ENCODE measurements at places on chromosomes 1 and 21.

DNA sequence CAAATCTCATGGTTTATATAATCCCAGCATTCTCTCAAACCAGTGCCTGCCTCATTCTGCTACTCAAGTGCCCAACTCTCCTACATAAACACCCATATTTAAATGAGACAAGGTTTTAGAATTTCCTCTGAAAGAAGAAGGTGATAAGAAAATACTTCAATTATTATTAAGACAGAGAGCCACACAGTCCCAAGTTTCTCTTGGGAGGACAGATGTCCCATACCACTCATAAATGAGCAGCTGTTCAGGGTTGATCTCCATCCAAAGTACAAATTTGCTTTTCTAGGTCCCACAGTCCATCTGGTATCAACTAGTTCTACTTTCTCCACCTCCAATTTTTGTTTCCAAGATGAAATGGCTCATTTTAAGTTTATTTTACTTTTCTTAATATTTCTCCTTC, 11.3 kb downstream of the DCAF8 start:
- no peak for DNase-seq

GRCh38 chr21:31733551-31734149, 1.7 kb upstream of the SCAF4 start:
- no peak for DNase-seq

- DNase-seq, result peak; percentile 55
Measured at GRCh38 chr21:38948377-38949069, 142.8 kb downstream of the ETS2 start.

DNA sequence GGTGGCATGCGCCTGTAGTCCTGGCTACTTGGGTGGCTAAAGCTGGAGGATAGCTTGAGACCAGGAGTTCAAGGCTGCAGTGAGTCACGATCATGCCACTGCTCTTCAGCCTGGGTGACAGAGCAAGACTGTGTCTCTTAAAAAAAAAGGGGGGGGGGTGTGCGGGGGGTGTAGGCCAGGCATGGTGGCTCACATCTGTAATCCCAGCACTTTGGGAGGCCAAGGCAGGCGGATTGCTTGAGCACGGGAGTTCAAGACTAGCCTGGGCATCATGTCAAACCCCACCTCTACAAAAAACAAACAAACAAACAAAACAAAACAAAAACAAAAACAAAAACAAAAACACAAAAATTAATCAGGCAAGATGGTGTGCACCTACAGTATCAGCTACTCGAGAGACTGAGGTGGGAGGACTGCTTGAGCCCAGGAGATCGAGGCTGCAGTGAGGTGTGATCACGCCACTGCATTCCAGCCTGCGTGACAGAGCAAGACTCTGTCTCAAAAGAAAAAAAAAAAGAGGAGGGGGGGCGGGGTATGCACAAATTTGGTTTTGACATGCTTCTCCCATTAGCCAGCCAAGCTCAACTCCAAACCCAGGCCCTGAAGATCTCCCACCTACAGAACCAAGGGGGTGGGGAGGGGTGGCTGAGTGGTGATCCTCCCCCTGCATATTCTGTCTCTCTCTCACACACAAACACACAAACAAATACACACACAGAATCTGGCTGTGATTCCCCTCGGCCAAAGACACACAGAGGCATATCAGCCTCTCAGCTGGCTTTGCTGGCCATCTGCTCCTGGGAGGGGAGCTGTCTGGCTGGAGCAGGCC, 3.1 kb downstream of the PTAFR start:
- no peak for DNase-seq

DNA sequence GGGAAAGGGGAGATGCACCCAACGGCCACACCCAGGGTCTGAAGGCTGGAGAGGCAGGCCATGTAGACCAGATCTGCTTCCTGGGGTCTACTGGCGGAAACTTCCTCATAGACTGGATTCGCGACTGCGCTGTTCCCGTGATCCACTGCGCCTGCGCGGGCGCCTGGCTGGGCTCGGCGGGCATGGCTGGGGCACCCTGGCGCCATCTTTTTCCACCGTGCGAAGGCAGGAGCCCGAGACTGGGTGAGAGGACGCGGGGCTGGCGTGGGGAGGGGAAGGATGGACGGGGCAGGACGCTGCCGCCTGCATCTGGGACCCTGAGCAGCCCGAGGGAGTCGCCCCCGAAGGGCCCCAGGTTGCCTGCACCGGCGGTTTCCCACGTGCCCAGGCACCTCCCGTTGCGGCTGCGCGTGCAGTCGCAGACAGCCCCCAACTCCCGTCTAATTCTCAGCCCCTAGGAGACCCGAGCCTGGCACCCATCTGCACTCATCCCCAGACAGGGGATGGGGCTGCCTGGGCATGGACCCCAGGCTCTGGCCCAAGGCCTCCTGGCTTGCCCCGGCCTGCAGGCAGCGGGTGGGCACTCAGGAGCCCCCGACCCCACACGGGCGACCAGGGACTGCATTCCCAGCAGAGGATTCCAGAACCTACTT, 12.4 kb upstream of the FAM3B start:
- DNase-seq, result no peak

DNA sequence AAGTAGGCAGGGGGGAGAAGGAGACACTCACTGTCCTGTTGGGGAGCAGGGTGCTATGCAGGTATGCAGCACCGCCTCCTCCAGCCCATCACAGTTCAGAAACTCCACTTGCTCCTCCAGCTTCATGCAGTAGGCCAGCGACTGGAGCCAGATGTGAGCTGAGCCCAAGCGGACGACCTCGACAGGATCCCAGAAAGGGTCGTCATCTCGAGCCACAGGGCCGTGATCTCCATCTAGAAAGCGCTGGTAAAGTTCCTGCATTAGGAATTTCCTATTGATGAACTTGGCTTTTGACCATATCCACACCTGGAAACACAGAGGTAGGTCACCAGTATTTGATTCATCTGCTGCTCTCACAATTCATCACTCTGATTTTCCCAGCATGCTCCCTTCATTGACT, 56.1 kb downstream of the SCCPDH start:
- DNase-seq, result no peak

GRCh38 chr21:44485254-44485793, 30.0 kb downstream of the LRRC3 start:
- DNase-seq, result no peak

- no peak for DNase-seq
Measured at GRCh38 chr1:51354416-51354815, 24.1 kb upstream of the TTC39A start.

DNA sequence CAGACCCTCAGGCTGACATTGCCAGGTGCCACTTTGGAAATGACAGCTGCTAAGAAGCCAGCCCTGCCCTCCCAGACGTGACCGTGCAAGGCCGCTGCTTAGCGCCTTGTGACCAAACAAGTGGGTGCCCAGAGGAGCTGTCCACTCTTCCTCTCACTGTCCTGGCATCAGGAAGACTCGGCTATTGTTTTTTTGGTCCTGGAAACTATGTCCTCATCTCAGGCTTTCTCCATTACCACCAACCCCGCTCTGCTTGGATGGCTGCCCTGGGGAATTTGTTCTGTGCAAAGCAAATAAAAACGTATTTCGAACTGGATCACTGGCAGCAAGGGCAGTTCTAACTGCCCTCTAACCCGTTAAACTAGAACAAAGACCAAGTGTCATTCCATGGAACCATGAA, 13.7 kb upstream of the TENT5C start:
- DNase-seq, result no peak

GRCh38 chr1:107824946-107825345, 140.0 kb downstream of the VAV3 start:
- no peak for DNase-seq

DNA sequence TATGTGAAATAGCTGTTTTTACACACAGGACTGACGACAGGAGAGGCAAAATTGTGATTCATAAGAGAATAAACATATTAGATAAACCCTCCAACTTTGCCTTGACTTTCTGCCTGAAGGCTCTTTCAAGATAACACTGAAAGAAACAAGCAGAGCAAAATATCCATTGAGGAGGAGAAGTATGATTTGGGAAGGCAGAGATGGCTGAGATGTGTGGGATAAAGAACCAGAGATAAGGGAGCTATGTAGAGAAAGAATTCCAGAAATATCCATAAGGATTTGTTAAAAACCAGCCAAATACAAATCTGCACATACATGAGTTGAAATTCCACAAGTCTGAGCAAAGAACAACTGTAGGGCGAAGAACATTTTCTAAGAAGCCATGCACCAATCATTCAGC, 1064.7 kb downstream of the PLA2G4A start:
- no peak for DNase-seq

DNA sequence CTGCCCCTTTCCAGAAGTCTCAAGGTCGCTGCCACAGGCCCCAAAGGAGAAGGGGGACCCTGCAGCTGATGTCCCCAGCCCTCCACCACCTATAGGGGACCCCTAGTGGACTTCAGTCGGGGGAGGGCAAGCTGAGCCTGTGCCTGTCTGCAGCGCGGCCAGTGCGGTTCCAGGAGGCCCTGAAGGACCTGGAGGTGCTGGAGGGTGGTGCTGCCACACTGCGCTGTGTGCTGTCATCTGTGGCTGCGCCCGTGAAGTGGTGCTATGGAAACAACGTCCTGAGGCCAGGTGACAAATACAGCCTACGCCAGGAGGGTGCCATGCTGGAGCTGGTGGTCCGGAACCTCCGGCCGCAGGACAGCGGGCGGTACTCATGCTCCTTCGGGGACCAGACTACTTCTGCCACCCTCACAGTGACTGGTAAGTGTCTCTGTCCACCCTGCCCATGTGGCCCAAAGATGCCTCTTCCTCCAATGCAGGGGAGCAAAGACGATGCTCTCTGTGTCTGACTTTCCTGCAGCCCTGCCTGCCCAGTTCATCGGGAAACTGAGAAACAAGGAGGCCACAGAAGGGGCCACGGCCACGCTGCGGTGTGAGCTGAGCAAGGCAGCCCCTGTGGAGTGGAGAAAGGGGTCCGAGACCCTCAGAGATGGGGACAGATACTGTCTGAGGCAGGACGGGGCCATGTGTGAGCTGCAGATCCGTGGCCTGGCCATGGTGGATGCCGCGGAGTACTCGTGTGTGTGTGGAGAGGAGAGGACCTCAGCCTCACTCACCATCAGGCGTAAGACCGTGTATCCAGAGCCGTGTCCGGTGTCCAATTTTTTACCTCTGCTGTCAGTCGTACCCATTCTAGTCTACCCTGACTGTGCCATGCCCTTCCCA, 79.9 kb downstream of the OBSCN start:
- DNase-seq, result no peak

DNA sequence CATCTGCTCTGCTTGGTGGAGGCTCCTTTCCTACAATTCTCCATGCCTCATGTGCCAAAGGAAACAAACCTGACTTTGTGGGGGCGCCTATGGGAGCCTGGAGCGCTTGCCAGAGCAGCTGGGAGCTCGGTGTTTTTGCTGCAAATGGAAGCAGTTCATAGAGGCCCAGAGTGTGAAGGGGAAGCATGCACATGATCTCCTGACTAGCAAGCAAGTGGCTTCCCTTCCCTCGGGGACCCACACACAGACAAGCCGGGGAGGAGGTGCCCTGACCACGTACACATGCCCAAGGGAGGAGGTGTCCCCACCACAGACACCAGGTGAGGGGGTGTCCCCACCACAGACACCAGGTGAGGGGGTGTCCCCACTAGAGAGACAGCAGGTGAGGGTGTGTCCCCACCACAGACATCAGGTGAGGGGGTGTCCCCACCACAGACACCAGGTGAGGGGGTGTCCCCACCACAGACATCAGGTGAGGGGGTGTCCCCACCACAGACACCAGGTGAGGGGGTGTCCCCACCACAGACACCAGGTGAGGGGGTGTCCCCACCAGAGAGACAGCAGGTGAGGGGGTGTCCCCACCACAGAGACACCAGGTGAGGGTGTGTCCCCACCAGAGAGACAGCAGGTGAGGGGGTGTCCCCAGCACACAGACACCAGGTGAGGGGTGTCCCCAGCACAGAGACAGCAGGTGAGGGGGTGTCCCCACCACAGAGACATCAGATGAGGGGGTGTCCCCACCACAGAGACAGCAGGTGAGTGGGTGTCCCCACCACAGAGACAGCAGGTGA, 106.8 kb downstream of the CRYAA start:
- no peak for DNase-seq

DNA sequence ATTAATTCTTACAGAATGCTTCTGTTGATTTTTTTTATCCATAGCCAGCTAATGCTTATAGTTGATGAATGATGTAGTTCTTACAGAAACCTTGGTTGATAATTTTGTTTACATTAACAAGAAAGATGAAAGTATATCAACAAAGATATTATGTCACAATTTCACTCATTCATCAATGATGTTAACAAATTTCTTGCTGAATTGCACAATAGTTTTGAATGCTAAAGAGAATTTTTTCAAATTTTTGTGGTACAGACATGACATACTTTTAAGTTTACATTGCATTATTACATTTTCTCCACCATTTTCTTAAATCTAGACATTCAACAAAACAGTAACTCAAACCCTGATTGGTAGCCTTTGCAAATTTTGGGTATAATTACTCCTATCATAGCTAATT, 236.3 kb downstream of the FOXD2 start:
- no peak for DNase-seq

DNA sequence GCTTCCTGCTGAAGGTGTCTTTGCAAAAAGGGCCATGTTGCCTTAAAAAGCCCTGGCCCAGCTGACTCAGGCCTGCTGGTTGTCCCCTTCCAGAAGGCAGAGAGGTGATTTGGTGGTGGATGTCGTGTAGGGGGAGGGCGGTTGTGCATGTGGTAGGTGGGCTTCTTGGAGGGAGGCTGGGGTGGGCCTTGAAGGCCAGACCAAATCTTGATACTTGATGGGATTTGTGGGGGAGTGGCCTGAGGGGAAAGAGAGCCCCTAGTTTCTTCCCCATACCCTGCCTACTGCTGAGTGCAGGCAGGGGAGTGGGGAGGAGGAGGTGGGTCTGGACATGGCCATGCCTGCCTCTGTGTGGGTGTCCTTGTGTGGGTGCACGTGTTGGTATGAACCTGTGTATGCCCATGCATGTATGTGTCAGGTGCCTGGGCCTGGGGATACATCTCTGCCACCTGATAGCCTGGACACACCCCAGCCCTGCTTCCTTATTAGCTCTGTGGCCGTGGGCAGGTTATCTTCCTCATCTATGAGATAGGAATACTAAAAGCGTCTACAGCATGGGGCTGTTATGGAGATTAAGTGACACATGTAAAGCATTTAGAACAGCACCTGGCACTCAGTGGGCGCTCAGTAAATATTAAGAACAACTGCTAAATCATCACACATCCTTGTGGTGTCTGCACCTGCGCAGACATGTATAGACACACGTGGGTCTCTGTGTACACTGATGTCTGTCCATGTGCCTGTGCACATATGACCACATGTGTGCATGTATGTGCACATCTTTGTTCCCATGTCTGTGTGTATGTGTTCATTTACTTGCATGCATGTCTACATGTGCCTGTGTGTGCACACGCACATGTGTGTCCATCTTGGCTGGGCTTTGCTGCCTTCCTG, 17.0 kb downstream of the FAM151A start:
- DNase-seq, result no peak

GRCh38 chr1:109543283-109543987, 3.8 kb downstream of the GPR61 start:
- DNase-seq, result no peak

GRCh38 chr1:64171246-64171645, 32.2 kb upstream of the UBE2U start:
- DNase-seq, result no peak
